ENCODE measurements at places on chromosomes 5 and 9.

GRCh38 chr5:149603210-149603609 is 21.9 kb downstream of the ARHGEF37 start:
- DNase-seq, result no peak

DNA sequence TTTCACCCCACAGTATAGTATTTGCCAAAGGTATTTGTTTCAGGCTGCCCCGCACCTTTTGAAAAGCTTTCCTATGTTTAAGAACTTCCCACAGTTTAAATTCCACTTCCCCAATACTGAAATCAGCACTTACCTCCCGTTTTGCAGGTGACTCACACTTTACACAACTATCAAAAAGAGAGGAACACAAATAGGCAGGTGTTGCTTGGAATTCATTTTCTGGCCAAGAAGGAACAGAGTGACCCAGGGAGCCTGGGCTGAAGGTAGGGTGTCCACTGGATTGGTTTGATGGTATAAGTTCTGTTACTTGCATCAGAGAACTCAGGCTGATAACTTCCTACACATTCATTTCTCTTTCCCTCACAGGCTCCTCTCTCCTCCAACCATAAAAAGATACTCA is 60.1 kb upstream of the SLC30A5 start:
- no peak for DNase-seq

GRCh38 chr5:139014726-139015125 is 139.6 kb upstream of the LRRTM2 start:
- DNase-seq, result no peak

GRCh38 chr5:74556006-74556405 is 84.5 kb downstream of the ENC1 start:
- no peak for DNase-seq

- DNase-seq, result no peak
Observed at GRCh38 chr5:22102823-22103359, 750.3 kb downstream of the CDH12 start.

DNA sequence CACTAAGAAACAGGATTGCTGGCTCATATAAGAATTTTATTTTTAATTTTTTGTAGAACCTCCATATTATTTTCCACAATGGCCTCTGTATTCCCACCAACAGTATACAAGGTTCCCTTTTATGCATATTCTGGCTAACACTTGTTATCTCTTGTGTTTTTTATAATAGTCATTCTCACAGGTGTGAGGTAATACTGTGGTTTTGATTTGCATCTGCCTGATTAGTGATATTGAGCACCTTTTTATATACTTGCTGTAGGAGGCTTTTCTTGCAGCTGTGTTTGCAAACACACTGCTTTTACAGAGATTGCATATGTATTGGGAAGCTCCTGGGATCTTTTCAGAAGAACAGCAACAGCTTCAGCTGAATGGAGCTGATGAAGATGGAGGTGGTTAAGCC is 164.8 kb downstream of the DEPDC1B start:
- DNase-seq, result no peak

Data from T-helper 2 cell (primary cell).